Fibroblast of villous mesenchyme (primary cell): ENCODE measurements at places on chromosomes 12 and 14. TPM values are rescaled to one million over a fixed set of nuclear protein-coding genes. Genes with fewer than 3 reads are reported as not detected.

- DNase-seq: no peak
These were observed 18.8 kb downstream of the TNFAIP2 start for GRCh38 chr14:103142026-103142425.

DNA sequence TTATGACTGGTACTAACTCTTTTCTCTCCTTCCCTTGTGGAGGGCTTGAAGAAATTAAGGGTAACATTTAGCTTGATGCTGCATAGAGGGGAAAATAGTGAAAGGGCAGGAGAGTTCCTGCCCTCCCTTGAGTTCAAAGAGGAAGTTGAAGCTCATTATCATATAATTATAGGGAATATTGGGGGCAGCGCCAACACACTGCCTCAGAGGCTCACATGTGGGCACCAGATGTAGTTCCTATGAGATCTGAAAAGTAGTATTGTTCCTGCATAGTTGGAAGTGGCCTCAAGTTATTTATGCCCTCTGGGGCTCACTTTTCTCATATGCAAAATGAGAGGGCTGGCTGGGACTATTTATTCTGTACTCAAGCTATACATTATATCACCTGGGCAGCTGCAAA, 33.0 kb upstream of the FGF23 start:
- no peak for DNase-seq

DNA sequence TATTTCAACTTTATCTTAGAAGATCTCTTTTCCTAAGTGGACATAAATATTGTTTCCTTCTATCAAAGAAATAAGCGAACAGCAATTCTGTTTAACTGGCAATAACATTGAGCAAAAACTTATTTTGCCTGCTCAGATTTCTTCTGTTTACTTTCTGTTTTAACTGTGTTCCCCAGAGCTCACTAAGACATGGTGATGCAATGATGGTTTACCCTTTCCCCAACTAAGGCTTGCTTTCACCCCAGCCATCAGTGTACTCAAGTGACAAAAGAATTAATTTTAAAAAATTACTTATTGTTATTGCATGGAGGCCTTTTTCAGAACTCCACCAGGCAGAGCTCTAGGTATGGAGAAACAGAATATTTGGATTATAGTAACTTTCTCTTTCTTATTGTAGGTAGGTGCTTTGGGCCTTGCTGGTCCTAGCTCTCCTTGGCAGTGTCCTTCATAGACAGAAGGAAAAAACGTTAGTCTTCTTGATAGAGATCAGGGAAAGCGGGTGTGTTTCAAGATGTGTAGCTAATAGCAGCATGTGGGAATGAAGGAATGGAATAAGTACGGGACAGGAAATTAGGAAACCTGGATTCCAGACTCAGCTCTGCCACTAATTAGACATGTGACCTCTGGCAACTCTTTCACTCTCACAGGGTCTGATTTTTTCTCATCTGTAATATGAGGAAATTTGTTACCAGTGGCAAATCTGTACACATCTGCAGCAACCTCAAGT, 14.6 kb upstream of the DDHD1 start:
- DNase-seq: peak; percentile 77

DNA sequence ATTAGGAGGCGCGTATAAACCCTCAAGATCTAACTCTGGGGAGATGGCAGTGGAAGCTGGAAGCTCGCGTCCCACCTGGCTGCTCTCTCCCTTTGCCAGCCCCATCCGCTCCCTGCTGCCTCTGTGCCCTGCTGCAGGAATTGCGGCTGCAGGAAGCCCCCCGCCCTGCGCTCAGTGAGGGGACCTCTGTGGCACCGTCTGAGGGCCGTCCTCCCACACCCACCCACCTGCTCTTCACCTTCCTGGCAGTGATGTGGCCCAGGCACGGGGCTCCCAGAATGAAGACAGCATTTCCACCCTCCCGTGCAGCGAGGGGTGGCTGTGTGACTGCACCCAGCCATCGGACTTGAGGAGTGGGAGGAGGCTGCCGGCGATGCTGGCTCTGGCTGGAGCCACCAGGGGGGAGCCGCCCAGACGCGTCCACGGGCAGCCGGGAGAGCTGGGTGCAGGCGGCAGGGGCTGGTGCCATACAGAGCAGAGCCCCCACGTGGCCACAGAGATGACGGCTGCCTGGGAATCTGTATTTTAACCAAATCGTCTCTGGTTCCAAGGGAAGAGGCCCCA, 28.3 kb upstream of the GALNT9 start:
- no peak for DNase-seq

DNA sequence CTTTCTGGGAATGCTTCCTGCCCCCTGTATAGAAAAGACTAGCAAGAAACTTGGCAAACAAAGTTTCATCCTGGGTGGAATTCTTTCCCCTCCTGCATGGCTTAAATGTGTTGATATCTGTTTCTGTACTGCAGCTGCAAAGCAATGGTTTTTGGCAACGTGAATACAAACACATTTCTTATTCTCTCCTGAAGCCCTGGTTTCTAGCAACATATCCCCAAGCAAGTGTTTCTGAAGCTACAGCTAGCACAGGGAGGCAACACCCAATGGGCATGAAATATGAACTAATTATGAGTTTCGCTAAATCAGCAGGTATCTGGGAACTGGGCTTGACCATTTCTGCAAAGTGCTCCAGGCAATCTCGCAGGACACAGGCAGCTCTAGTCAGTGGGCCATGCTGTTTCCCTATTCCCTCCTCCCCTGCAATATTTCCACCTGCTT, 392.3 kb upstream of the TMPO start:
- no peak for DNase-seq

DNA sequence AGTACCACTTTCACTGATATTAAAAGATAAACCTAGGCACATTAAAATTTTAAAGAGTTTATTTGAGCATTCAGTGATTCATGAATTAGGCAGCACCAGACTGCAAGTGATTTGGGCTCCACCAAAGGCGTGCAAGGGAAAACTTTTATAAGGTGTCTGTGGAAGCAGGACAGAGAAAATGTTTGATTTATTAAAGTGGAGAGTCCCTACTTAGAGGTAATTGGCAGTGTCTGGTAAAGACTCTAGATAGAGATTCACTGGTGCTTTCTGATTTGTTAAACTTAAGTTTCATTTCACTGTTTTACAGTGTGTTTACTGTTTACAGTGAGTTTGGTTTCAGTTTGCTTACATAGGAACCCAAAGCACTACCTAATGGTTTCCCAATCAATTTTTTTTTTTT, 72.8 kb downstream of the ANKS1B start:
- peak; percentile 56 for DNase-seq

DNA sequence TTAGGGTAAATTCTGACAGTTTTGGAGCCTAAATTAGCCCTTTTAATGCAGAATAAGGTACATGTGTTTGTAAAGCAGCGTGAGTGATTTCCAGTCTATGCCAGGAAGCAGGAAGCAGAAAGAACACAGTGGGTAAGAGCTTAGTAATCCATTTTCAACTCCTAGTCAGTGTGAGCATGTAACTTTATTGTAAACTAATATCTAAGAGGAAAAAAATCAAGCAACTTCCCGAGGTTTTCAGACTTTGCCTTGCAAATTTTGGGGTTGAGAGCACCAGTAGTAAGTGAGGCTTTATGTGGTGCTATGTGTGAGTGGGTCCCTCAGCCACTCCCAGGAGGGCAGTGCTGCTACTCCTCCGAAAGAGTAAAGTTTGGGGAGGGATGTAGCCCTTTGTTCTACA, 2.9 kb downstream of the CIPC start:
- no peak for DNase-seq

DNA sequence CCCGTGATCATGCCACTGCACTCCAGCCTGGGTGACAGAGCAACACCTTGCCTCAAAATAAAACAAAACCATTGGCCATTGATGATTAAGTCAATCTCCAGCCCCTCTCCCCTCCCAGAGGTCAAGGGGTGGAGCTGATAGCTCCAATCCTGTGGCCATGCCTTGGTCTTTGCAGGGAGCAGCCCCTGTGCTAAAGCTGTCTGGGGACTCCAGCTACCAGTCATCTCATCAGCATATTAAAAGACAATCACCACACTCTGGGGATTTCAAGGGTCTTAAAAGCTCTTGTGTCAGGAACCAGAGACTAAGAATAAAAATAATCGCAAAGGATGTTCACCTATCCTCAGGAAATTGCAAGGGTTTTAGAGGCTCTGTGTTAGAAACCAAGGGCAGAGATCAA, 30.6 kb downstream of the HCAR2 start:
- no peak for DNase-seq

- peak; percentile 88 for DNase-seq
These were observed 50.6 kb upstream of the FUT8 start for GRCh38 chr14:65361920-65362319.

DNA sequence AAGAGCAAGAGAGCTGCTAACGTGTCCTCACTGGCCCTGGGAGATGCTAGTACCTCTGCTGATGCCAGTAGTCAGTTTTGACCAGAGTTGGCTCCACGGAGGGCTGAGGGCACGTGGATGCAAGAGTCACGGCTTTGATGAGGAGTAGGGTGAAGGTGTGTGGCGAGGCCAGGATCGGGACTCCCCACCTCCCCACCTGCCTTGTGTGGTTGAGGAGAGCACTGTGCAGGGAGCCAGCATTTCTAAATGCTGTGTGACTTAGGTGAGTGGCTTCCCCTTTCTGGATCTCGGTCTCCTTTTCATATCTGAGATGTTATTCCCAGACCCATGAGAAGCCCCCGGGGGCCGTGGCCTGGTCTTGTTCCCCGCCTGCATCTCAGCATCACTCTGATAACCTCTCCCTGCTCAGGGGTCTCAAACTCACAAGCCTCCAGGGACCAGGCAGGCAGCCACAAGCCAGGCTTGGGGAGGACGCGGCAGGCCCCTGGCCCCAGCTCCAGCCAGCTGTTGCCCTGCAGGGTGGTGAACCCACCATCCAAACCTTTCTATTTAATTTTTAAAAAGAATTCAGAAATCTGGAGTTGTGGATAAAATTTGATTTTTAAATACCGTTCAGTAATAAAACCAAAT, 32.1 kb downstream of the MVK start:
- no peak for DNase-seq

GRCh38 chr12:3602488-3602887, 111.5 kb downstream of the PRMT8 start:
- DNase-seq: no peak

DNA sequence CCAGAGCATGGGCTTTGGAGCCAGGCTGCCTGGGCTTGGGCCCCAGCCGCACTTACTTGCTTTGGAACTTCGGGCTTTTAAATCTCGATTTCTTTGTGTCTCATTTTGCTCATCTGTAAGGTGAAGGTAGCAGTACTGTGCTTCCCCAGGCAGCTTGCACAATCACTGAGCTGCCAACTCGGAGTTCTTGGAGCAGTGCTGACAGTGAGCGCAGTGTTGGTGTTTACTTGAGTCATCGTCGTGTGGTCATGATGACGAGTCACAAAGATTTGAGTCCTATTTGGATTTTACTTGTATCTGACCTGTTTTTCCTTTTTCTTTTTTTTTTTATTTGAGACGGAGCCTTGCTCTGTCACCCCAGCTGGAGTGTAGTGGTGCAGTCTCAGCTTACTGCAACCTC, 31.3 kb upstream of the ATF1 start:
- DNase-seq: peak; percentile 90

GRCh38 chr14:102231476-102232347, 73.3 kb downstream of the MOK start:
- DNase-seq: no peak

DNA sequence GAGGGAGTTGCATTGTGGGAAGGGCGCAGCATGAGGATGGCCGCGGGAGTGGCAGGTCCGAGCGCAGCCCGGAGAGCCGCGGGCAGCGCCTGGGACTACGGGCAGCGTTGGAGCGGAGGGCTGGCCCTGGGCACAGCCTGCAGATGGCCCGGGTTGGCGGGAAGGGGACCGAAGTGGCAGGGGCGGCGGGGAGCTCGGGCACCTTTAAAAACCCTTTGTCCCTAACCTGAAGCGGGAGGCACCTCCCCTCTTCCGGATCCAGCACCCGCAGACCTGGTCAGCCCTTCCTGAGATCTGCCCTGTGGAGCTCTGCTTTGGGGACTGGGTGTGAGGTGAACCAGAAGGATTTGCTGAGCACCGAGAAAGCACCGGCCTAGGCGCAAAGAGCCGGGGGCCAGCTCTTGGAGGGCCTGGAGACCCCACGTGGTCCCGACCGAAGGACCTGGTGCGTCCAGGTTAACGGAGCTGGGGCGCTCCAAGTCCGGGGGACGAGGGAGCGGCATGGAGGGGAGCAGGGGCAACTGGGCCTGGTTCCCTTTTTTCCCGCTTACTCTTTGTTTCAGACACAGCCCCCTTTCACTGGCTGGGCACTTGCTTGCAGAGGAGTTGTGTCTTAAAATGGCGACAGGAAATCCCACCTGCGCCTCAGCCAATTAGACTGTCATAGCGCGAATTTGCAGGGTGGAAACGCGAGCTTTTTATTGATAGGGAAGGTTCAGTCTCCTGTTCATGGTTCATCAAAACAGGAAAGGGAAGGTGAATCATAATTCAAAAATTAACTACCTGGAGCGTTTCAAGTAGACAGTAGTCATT, 792 bp upstream of the SLC38A1 start:
- no peak for DNase-seq

- peak; percentile 39 for DNase-seq
These were observed 69.4 kb downstream of the CD163L1 start for GRCh38 chr12:7374423-7375144.

DNA sequence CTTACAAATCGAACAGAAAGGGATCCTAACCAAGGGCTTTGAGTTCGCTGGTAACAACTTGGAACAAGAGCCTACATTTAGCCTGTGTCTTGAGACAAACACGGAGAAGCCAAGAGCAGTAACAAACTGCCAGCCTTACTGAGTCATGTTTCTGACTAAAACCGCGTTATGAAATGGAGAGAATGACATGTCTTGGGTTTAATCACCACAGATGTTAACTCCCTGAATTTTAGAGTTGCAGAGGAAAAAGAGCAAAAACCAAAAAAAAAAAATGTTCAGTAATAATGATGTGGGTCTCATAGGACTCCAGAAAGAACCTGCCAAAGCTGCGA, 1.0 kb downstream of the BLTP3B start:
- peak; percentile 87 for DNase-seq

DNA sequence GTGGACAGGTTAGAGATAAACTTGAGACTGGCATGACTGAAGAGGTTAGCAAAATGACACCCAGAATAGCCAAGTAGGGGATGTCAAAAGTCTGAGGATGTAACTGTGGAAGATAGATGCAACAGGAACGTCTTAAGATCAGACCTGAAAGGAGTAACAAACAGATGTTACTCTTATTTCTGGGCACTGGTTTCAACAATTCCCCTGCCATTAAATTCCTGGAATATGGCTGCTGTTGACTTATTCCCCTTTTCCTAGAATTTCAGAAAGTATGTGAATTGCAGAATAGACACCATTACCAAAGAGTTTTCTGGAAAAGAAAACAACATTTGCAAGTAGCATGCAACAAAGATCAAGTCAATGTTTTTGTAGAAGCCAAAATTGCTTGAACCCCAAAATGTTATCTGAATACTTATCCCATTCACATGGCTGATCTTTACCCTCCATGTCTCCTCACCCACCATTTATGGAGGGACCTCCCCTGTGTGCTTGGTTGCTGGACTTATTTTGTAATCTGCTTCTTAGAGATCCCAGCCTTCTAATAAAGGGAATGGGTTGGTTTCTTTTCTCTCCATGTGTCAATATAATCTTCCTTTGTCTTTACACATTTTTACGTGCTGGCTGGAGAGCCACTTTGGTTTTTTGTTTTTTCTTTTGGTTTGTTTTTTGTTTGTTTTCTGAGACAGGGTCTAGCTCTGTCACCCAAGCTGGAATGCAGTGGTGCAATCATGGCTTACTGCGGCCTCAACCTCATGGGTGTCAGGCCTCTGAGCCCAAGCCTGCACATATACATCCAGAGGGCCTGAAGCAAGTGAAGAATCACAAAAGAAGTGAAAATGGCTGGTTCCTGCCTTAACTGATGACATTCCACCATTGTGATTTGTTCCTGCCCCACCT, 57.0 kb downstream of the BBS10 start:
- no peak for DNase-seq

- DNase-seq: no peak
These were observed 234.9 kb downstream of the SUDS3 start for GRCh38 chr12:118611295-118611694.

KRT73 gene
- not detected in 2 replicates for total RNA-seq

CD27 gene
- under 0.01 and 0.32 TPM in 2 replicates for total RNA-seq

PGF gene
- 0.64 and 0.86 TPM in 2 replicates for total RNA-seq

FSCB gene
- total RNA-seq: under 0.01 TPM in 1 of 2 replicates, not detected in the other

BATF gene
- total RNA-seq: not detected in 2 replicates
